Glutamatergic neuron (in vitro differentiated cells): ENCODE measurements at places on chromosomes 11 and 22. TPM values are rescaled to one million over a fixed set of nuclear protein-coding genes. Genes with fewer than 3 reads are reported as not detected.

GRCh38 chr11:30314625-30315024 is 8.3 kb upstream of the ARL14EP start:
- H3K4me3 ChIP-seq: no peak overlapping the region
- H3K27ac ChIP-seq: no peak overlapping the region
- no peaks in the 10 kb centered on the region for H3K4me1 ChIP-seq
- no peaks in the 10 kb centered on the region for H3K27me3 ChIP-seq

Gene ST3GAL4
- total RNA-seq: 10.4 TPM

DNA sequence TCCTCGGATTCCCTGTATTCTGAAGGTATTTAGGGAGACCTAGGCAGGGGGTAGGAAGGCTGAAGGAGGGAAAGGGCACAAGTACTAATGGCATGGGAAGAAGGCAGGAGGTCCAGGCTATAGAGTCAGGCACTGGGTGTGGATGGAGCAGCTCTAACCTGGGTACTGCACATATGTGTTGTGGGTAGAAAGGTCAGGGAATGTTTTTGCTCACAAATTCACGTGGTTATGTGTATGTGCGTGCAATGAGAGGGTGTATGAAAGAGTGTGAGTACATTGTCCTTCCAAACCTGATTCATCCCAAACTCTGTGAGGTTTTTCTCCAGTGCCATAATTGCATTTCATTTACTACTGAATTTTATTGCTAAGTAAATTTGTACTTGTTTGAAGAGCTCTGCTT is 23.2 kb downstream of the DNHD1 start:
- peaks cover 1% of the 10 kb centered on the region for H3K27me3 ChIP-seq
- DNase-seq: no peak
- H3K36me3 ChIP-seq: no peaks in the 10 kb centered on the region
- H3K4me1 ChIP-seq: no peaks in the 10 kb centered on the region

Gene RIMBP3C
- total RNA-seq: 0.22 TPM

GRCh38 chr11:45300715-45301114 is 14.6 kb upstream of the SYT13 start:
- H3K4me1 ChIP-seq: peaks cover 2% of the 10 kb centered on the region
- DNase-seq: no peak
- H3K27ac ChIP-seq: no peak overlapping the region
- H3K4me3 ChIP-seq: no peak overlapping the region
- H3K36me3 ChIP-seq: no peaks in the 10 kb centered on the region

DNA sequence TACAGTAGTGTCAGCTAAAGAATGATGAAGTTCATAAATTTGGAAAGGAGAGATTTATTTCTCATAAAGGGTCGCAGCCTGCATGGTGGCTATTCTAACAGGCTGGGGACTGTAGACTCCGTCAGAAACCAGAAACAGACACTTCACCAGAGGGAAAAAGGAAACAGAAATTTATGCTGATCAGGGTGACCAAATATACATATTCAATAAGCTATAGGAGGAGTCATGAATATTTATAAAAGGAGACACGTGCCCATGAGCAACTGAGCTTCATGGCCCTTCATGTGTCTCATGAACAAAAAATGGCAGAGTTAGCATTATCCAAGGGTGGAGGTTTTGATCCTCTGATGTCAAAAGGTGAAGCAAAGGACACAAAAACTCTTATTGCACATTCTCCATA is 392.1 kb downstream of the LARGE1 start:
- no peaks in the 10 kb centered on the region for H3K27me3 ChIP-seq
- no peak overlapping the region for H3K4me3 ChIP-seq
- peaks cover 2% of the 10 kb centered on the region for H3K36me3 ChIP-seq
- DNase-seq: no peak
- H3K4me1 ChIP-seq: peaks cover 6% of the 10 kb centered on the region
- H3K27ac ChIP-seq: no peak overlapping the region

GRCh38 chr11:35115688-35116030 is 23.3 kb upstream of the CD44 start:
- peaks cover 2% of the 10 kb centered on the region for H3K27me3 ChIP-seq
- no peaks in the 10 kb centered on the region for H3K36me3 ChIP-seq
- no peaks in the 10 kb centered on the region for H3K4me1 ChIP-seq
- no peak for DNase-seq

- no peak overlapping the region for H3K4me3 ChIP-seq
- DNase-seq: no peak
- no peaks in the 10 kb centered on the region for H3K36me3 ChIP-seq
- no peak overlapping the region for H3K27ac ChIP-seq
- peaks cover 2% of the 10 kb centered on the region for H3K27me3 ChIP-seq
Measured at GRCh38 chr11:15006139-15006759, 34.1 kb upstream of the CALCA start.
